Natural killer cell (primary cell): ENCODE measurements at places on chromosomes 13 and 19.

GRCh38 chr19:34317311-34317927 lies 47.6 kb upstream of the GPI start:
- peak; percentile 49 for DNase-seq

DNA sequence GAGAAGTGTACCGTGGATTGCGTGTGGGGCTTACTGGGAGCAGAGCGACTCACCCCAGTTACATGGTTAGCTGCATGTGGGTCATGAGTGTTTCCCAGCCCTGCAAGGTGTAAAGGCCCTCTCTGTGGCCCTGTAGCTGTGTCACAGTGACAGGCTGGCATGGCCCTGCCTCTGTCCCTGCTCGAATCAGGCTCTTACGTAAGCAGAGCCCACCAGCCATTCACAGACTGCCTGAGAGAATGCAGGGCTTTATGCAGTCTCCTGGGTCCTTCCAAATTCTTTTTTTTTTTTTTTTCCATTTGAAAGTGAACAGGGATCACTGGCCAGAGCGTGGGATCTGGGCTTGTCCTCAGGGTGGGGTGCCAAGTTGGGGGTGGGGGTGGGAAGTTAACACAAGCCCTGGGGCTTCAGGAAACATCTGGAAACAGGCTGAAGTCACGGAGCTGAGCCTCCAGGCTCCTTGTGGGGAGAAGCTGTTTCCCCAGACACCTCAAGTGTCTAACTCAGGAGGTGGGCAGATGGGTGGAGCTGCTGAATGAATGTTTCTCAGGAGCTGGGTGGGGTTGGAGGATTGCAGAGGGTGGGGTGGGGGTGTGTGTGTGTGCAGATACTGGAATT lies 13.4 kb downstream of the TECR start:
- DNase-seq: no peak

DNA sequence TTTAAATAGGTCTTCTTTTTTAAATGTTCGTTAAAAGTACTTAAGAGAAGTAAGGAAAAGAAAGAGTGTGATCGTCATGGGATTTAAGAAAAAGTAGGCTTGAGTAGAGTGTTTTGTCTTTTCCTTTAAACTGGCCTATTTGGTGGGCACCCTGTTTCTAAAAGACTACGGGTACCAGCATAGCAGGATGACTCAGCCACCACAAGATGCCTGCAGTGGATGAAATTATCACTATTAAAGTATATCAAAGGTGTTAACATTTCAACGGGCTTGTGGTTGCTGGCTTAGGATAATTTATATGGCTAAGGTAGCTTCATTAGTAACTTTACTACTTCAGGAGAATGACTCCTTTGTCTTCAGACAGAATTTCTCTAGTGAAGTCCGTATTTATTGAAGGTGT lies 112.6 kb downstream of the STARD13 start:
- DNase-seq: no peak

DNA sequence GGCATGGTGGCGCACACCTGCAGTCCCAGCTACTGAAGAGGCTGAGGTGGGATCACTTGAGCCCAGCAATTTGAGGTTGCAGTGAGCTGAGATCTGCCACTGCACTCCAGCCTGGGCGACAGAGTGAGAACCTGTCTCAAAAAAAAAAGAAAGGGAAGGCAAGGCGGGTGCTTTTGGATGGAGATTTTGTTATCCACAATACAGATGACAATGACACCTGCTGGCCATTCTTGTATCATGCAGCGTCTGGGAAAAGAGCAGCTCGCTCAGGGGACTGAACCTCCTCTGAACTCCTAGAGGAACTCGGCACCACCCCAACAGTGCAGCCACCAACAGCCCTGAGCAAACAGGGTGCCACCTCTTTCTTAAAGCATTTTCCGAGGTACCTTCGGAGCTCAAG lies 22.8 kb downstream of the HAUS8 start:
- peak; percentile 64 for DNase-seq

GRCh38 chr19:19460258-19460731 lies 54.8 kb downstream of the GATAD2A start:
- DNase-seq: peak; percentile 58

DNA sequence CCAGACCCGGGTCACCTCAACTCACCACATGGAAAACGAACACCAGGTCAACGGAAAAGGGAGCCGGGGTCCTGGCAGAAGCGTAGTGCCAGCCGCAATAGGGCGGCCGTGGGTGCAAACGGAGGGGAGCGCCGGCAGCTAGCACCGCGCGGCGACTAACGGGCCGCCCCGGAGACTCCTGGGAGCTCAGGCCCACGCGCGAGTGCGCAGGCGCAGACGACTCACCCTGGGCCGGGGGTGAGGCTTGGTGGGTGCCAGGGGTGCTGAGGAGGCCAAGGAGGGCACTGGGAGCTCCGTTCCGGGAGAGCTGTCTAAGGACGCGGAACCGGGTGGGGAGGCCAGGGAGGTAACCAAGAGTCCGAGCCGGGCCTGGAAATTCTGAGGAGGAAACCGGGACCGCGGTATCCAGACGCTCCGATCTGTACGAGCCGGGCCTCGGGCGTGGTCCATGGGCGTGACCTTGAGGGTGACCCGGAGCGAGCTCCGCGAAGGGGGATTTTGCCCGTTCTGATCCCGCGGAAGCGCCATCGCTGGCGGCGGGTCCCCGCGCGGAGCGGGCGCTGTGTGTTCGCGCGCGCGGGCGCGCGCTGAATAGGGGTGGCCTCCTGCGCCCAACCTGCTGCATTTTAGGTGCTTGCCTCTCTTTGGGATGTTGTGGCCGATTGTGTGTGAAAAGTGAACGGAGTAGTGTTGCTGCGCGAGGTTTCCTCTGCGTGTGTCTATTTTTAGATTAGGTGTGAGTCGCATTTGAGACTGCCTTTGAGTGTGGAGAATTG lies at the start of gene ZNF382:
TSS of gene ZNF382 (plus strand) at position 213 of the 776 bp plus-strand sequence. CDS start 4,602 bp downstream, outside the sequence.
- DNase-seq: peak; percentile 92

DNA sequence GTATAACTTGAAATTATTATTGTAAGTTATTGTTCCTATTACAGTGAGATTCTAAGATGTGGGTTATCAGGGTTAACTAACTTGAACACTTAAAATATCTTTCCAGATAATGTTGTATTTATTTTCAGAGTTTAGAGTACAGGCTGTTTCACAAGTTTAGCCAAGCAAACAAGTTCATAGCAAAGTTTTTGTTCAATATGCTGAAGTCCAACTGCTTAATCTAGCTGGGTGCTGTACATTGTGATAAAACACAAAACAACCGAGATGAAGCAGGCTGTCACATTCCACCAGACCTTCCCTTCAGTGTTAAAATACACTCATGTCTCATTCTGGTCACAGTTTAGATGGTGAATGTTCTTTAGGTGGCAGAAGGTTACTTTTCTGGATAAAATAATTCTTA lies 148.0 kb upstream of the PCDH20 start:
- no peak for DNase-seq

- no peak for DNase-seq
Measured at GRCh38 chr19:12667731-12668302, 1.2 kb downstream of the WDR83 start.

DNA sequence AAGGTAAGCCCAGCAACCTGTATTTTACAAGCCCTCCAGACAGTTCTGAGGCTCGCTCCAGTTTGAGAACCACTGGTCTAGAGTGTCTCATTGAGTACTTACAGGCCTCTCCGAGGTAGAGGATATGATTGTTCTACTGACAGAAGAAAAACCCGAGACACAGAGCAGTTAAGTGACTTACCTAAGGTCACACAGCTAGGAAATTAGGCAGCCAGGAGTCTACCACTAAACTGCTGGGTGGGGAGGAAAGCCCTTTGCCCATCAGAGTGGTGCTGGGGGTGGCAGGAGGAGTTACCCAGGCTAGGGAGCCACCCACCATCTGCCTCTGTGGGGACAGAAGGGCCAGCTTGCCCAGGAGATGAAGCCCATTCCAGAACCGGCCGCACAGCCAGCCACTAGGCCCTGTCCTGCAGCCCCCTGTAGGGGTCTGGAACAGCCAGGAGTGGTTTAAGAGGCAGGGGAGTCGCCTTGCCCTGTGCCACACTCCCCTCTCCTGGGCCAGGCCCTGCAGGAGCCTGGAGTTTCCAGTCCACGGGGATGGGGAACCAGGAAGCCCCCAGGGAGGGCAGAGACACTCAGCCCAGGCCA lies 703 bp downstream of the RASGRP4 start:
- no peak for DNase-seq

GRCh38 chr19:56105090-56105701 lies 15.9 kb downstream of the ZNF787 start:
- DNase-seq: peak; percentile 74

GRCh38 chr19:3411636-3412035 lies 45.3 kb downstream of the NFIC start:
- DNase-seq: no peak

- DNase-seq: no peak
Measured at GRCh38 chr13:60410299-60410698, 13.3 kb downstream of the TDRD3 start.

- DNase-seq: no peak
Measured at GRCh38 chr13:41548031-41548430, 90.7 kb downstream of the RGCC start.

- no peak for DNase-seq
Measured at GRCh38 chr19:16883522-16883921, 5.3 kb upstream of the F2RL3 start.

GRCh38 chr13:52195401-52195837 lies 36.0 kb upstream of the NEK3 start:
- DNase-seq: peak; percentile 78

DNA sequence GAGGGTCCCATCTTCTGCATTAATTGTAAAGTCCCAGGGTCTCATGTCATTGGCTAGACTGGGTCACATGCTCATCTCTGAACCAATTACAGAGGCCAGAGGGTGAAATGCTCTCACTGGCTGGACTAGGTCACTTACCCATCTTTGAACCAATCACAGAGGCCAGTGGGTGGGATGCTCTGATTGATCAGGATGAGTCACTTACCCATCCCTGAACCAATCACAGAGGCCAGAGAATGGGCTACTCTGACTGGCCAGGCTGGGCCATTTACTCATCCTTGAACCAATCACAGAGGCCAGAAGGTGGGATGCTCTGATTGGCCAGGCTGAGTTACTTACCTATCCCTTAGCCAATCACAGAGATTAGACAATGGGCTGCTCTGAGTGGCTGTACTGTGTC lies 5.3 kb downstream of the MISP start:
- DNase-seq: no peak
